ENCODE measurements at places on chromosomes 5 and 9.

DNA sequence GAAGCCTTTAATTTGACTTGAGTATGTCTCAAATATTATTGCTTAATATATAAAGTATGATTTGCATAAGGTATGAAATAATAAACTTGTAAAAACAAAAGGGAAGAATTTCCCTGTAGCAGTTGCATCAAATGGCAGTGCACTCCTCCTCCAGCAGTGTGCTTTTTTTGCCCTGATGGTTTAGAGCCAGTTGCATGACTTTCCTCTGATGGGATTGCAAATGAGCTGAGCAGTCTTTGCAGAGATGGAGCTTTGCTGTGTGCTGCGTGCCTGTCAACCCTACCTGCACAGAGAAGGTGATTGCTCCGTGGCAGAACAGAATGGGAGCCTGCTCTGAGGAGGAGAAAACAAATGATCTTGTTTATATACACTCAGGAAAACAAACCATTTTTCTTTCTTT lies 22.7 kb upstream of the CATSPER3 start:
- DNase-seq: no peak

GRCh38 chr5:22023784-22024183 lies 829.4 kb downstream of the CDH12 start:
- no peak for DNase-seq

- DNase-seq: no peak
Measured at GRCh38 chr5:78345485-78345884, 14.9 kb upstream of the SCAMP1 start.

GRCh38 chr5:142301540-142301939 lies 23.3 kb downstream of the SPRY4 start:
- no peak for DNase-seq

GRCh38 chr9:96661711-96662110 lies 6.6 kb upstream of the PRXL2C start:
- DNase-seq: no peak

- DNase-seq: no peak
Measured at GRCh38 chr9:104872656-104873488, 55.1 kb downstream of the ABCA1 start.

- no peak for DNase-seq
Measured at GRCh38 chr5:78983601-78984438, 1.3 kb downstream of the ARSB start.

- DNase-seq: no peak
Measured at GRCh38 chr5:74079971-74080556, 454.1 kb downstream of the ARHGEF28 start.

DNA sequence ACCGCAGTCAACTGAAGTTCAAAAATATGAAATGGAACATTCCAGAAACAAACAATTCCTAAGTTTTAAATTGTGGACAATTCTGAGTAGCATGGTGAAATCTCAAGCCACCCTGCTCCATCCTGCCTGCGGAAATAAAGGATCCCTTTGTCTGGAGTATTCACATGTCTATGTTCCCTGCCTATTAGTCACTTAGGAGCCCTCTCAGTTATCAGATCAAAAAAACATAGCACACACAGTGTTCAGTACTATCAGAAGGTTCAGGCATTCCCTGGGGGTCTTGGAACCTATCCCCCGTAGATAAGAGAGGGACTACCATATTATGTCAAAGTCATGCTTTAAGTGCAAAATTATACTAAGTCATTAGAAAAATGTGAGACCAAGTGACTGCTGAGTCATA lies 300.8 kb downstream of the SEMA5A start:
- no peak for DNase-seq

DNA sequence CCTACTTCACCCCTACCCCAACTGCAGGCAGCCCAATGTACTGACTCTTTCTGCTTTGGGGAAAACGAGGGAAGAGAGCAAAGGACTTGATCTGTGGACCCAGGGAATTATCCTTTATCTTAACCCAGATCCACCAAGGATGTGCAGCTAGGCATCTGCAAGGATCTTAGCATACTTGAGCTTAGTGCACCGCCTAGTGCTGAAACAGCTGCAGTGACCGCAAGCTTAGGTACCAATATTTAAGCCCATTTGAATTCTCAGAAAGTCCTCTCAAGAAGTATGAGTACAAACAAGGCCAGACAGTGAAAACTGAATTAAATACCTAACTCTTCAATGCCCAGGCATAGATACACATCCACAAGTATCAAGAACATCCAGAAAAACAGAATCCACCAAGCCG lies 576.7 kb upstream of the ADAMTS16 start:
- no peak for DNase-seq

DNA sequence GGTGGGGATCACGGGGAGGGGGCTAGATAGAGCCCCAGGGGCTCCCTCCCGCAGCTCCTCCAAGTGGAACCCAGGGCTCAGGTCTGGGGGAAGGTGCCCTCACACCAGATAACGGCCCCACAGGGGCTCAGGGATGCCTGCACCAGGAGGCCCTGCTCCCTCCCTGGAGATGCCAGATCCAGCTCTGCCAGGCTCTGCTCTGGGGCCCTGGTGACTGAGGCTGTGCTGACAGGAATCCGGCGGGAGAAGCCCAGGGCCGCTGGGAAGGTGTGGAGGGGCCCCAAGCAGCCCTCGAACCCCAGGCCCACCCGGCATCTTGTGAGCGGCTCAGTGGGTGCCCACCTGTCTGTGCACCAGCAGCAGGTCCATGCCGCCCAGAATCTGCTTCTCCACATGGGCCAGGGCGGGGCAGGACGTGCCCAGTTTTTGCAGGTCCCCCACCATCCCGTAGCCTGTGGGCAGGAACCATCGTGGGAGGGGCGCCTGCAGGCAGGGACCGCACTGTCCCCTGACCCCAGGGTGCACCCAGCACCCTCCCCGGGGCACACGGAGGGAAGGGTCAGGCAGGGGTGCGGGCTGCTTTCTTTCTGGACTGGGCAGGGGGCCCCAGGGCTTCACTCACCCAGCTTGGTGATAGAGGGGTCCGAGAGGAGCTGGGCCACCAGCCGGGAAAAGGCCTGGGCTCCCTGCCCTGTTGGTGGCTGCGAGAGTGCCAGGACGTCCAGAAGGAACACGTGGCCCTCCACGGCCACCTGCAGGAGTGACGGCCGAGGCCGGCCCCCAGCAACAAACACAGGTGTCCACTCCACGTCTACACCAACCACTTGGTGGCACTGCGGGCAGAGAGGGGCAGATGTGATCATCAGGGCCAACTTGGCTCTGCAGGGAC lies 48.9 kb upstream of the NRARP start:
- no peak for DNase-seq

DNA sequence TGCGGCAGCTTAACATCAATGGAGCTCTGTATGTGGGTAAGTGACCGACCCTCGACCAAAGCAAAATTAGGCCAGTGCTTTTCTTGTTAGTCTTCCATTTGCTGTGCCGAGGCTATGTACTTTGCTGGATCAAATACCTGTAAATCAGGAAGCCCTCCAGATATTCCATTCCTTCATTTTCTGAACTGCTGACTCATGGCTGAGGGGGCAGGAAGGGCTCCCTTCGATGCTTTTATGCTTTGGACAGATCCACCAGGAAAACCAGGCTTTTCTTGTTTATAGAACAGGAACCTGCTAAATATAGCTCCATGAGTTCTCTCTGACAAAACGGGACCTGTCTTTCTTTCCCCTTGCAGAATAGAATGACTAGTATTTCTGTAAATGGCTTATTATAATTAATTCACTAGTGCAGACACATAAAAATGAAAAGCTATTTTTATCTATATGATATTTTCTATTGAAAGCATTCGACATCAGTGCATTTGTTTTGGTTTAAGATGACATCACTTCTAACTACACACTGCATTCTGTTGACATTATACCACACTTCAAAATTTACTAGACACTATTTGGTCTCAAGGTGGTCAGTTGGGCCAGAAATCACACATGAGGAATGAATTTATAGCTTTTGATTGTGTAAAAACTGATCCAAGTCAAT lies 93.3 kb downstream of the LIFR start:
- no peak for DNase-seq

DNA sequence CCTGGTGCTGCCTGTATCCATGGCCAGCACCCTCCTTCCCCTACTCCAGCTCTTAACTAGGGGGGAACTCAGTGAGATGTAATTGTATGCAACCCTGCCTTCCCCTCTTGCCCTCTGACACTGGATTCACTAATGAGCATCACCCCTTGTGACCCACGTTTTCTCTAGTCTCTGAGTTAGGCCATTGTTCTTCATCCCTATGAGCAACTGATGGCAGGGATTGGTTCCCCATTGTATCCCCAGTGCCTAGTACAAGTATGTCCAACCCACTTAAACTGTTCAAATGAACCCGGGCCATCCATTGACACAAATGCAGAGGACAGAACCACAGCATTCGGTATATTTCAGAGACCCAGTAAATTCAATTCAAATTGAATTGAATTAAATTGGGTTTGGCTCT lies 77.6 kb upstream of the ASTN2 start:
- no peak for DNase-seq

DNA sequence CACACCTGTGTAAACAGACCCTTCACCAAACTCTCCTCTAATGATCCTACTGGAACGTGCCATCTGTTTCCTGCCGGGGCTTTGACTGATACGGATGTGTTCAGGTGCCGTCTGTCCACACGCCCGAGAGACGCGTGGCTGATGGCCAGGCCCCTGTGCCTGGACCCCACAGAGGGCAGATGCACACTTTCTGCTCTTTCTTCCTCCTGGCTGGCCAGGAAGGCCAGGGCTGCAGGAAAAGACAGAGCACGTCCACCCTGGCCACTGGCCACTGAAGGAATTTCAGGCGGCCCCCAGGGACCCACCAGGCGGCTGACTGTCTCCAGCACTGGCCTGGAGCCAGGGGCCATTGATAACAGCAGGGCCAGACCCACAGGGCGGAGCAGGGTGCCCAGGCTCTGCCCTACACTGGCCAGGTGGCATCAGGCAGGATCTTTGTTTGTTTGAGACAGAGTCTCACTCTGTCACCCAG lies 3.6 kb upstream of the ENG start:
- no peak for DNase-seq

DNA sequence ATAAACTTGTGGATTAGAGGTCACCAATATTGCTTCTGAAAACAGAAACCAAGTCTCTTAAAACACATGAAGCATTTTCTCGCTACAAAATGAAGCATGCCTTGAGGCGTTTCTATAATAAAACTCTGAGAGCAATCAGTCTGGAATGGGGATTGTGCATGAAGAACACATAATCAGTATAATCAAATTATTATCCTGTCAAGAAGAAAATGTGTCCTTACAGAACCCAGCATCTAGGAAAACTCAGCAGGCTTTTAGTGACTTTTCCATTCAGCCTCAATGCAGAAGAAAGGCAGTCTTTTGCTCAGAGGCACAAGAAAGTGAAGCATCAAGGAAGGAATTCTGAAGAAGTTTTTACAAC lies 121.9 kb downstream of the CDH18 start:
- DNase-seq: no peak

DNA sequence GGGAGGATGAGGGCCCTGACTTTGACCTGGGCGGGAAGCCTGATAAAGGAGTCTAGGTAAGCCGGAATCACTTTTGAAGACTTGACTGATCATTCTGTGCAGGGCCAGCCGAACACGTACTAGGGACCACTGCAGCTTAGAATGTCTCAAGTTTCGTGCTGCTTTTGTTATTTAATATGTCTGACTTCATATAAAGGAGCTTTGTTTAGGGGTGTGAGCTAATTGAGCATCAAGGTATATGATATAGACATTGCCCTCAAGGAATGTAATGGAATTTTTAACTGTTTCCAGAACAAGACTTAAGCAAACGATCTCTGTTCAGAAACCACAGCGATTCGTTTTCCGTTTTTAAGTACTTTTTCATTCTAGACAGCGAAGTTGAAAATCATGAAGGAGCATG lies 173.0 kb downstream of the SEMA6A start:
- DNase-seq: no peak

- DNase-seq: no peak
Measured at GRCh38 chr5:78300464-78301045, 6.1 kb upstream of the AP3B1 start.

DNA sequence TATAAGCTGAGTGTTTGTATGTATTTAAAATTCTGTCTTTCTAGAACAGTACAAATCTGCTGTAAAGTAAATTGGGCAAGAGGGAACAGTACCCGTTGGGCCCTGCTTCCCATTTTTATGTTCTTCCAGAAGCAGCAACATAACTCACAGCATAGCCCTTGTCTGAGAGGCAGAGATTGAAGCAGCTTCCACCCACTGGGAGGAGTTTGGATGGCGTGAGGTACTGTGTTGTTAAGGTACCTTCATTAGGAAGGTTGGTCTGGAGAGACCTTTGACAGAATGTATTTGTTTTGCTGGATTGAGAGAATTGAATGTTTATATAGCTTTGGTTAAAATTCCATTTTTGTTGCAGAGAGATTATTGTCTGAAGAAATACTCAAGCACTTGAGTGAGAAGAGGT lies 24.8 kb downstream of the RAI14 start:
- no peak for DNase-seq

GRCh38 chr5:180352116-180353047 lies 754 bp downstream of the GFPT2 start:
- DNase-seq: no peak

DNA sequence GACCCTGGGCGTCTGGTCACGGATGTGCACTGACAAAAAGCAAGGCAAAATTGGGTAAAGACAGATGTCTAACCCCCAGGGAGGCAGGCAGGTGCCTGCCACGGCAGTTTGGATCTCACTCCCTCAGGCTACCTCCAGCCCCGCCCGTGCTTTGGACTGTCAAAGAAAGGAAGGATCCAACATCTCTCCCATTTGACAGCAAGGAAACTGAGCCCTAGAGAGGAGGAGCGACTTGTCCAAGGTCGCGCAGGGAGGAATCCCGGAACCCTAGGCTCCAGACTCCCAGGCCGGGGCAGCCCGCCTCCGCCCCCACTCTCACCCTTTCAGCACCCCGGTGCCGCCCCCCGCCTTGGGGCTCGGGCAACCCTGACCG lies 376 bp downstream of the GOLGA1 start:
- no peak for DNase-seq

DNA sequence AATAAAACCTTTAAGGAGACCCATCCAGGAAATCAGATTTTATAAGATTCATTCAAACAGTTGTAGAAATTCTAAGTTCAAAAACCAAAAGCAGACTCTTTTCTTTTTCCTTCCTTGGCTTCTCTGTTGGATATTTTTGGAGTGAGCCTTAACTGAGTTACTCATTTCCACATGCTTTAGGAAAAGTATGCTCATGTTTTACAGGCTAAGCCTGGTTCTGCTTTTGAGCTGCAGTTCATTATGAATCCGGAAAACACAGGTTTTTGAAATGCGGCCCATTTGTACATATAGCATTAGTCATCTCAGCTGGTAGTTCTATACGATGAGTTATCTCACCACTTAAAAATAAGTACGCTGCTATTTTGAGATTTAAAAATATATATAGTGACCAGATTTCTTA lies 156.6 kb upstream of the DMRT1 start:
- DNase-seq: no peak
